Cortex of kidney (tissue), 1 donor: ENCODE measurements at places on chromosomes 4 and X.

GRCh38 chrX:113950081-113950678 lies 633.7 kb upstream of the HTR2C start:
- DNase-seq, result no peak

DNA sequence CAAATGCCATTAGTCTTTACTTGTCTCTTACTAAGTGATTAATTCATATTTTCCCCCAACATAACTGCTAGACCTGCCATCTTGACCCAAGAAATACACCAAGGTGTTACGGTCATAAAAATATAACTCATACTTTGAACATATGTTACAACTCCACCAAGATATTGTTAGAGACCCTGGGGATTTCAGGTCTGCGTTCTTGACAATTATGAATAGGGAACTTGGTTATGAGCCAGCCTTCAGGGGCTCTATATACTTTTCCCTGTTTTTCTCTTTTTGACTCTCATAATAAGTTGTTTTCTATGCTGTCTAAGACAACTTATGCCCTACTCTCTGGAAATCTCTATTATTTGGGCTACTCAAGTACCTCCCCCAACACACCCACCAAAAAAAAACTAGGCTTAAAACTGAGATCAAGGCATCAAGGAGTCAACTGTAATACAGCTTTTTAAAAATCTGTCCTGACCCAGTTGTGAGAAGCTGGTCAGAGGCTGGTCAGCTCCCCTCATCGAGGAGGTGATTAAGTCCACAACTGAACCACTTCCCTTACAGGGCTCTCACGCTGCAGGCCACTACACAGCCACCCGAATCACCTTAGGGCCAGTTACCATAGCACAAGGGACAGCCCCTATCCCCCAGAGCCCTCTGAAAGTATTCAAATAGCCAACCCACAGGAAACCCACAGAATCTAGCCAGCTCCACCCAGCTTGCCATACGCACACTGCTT lies 10.5 kb upstream of the TLR3 start:
- DNase-seq, result no peak

GRCh38 chr4:52894443-52894842 lies 32.3 kb downstream of the RASL11B start:
- no peak for DNase-seq

DNA sequence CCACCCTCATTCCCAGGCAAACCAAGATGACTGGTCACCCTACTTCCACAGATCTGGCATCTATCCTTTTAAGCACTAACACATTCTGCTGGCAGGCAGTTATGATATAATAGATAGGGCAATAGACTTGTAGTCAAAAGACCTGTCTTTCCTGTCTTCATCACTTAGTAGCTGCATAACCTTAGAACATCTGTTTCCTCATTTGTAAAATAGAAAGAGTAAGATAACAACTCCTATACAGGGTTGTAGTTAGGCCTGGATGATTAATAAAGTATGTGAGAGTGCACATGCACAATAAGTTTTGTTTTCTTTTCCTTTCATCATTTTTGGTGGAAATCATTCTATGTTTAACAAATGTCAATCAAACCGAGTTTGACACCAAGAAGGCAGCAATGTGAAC lies 72.1 kb downstream of the GPR82 start:
- no peak for DNase-seq
